Stimulated activated CD4-positive, alpha-beta T cell treated with anti-CD3 and anti-CD28 coated beads, Interleukin-15, amount 100 ng/mL, for 48 hours (primary cell): ENCODE measurements at places on chromosomes 3 and 15.

DNA sequence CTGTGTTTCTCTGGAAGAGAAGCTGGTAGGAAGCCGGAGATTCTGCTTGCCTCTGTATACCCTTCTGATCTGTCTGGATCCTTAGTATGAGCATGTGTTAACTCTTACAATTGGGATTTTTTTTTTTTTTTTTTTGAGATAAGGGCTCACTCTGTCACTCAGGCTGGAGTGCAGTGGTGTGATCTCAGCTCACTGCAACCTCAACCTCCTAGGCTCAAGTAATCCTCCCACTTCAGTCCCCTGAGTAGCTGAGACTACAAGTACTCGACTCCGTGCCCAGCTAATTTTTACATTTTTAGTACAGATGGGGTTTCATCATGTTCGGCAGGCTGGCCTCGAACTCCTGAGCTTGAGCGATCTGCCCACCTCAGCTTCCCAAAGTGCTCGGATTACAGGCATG lies 44.5 kb downstream of the RPN1 start:
- DNase-seq, result no peak

DNA sequence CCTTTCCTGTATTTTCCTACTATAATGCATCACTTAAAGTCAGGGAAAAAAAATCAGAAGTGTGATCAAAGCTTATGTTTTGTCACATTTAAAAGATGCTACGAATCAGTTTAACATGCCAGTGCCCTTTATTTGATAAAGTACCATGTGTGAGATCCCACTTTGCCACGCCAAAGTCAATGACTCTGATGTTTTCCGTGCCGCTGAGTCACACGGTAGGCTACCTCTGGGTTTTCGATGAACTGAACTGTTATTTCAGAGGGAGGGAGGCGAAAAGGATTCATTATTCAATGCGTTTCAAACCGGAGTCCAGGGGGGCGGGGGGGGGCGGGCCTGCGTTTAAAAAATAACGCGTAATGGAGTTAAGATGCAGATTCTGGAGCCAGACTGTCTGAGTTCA lies 203.0 kb downstream of the ABHD5 start:
- no peak for DNase-seq

GRCh38 chr3:152916753-152917279 lies 81.9 kb downstream of the P2RY1 start:
- no peak for DNase-seq

DNA sequence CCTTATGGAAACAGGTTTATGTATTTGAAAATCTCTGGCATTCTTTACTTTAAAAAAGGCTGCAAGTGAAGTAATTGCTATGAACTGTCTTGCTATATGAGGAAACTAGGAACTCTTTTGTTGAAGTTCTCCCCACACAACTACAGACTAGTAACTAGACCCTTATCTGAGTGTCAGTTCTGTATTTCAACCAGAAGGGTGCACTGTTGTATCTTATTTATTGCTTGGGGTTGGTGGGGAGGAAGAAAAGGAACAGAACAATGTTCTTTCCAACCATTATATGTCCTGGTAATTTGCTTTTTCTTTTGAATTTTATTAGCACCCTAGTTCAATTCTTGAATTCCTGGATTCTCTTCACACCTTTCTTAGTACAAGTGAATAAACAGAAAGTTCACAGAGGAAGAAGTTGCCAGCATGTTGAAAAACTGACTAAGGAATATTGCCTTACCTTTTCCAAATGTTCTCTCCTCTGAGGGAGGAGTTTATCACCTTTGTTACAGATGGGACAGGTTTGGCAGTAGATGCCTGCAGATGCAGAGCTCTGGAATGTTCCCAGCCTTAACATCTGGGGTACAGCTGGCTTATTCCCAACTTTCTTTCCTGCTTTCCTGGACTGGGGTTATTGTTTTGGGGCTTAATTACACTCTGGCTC lies 162.4 kb upstream of the CFAP20DC start:
- DNase-seq, result no peak

GRCh38 chr3:61629442-61629841 lies 68.1 kb downstream of the PTPRG start:
- DNase-seq, result no peak

DNA sequence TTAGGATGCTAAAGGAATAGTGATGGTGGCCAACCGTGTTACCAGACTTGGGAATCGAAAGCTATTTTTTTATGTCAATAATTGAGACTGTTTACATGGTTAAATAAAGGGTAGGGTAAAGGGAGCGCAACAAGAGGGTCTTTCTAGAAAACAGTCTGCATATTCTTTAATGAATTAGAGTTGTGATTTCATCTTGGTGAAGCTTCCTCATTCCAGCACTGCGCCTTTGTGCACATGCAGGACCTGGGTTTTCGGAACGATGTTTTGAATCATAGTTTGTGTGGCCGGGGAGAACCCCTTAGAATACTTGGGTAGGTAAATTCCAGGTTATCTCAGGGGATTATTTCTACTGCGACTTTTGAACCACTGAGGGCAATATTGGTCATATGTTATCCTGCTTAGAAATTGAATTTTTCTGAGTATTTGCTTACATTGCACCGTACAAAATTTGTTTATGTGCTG lies 1.3 kb downstream of the PIK3CA start:
- peak; percentile 31 for DNase-seq
